ENCODE measurements at places on chromosomes 16 and 17.
A peak's percentile ranks its signal among the peaks of the same experiment; 100 is the strongest.

- DNase-seq, result peak; percentile 77
These were observed at the start of the genes GPS1 and RFNG for GRCh38 chr17:82051776-82052637. GPS1 (plus strand) TSS chr17:82051898; CDS start chr17:82051932, 34 bp downstream. RFNG (minus strand) TSS chr17:82051811; CDS start chr17:82051766, 45 bp downstream.

DNA sequence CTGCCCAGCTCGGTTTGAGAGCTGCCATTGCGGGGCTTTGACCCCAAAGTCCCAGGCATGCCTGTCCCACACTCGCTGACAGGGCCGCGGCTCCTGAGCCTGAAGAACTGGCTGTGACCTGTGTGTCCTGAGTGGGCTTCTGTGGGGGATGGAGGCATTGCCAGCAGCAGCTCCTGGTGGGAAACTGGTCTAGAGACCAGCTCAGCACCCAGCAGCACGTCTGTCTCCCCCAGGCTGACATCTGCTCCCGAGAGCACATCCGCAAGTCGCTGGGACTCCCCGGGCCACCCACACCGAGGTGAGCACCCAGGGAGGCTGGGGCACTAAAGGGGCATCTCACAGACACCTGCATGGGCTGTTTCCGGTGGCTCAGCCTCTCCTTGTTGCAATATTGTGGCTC, 13.4 kb downstream of the ENDOV start:
- no peak for DNase-seq

DNA sequence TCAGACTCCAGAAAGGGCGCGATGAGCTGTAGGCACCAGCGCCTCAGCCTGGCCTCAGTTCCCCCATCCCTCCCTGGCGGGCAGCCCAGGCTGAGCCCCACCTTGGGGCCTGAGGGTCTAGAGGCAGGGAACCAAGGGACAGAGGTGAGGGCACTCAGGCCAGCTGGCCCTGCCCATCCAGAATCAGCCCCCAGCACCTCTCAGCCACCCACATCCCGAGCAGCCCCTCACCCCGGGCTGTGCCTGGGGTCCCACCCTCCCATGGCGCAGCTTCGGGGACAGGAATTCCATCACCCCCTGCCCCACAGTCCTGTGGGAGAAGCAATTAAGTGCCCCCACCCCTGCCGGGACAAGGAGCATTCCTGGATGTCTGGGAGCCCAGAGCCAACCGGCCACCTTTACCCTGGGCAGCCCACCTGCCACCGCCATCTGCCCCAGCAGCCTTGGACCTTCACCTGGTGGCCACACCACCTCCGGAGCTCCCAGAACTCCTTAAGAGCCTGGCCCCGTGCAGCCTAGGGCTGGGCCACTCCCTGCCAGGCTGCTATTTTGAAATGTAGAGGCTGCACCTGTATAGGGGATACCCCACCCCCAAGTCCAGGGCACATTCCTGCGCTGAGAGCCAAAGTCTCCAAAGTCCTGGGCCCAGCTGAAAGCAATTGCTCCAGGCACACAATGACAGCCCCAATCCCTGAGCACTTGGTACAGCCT, 33.7 kb upstream of the PVALEF start:
- DNase-seq, result no peak

DNA sequence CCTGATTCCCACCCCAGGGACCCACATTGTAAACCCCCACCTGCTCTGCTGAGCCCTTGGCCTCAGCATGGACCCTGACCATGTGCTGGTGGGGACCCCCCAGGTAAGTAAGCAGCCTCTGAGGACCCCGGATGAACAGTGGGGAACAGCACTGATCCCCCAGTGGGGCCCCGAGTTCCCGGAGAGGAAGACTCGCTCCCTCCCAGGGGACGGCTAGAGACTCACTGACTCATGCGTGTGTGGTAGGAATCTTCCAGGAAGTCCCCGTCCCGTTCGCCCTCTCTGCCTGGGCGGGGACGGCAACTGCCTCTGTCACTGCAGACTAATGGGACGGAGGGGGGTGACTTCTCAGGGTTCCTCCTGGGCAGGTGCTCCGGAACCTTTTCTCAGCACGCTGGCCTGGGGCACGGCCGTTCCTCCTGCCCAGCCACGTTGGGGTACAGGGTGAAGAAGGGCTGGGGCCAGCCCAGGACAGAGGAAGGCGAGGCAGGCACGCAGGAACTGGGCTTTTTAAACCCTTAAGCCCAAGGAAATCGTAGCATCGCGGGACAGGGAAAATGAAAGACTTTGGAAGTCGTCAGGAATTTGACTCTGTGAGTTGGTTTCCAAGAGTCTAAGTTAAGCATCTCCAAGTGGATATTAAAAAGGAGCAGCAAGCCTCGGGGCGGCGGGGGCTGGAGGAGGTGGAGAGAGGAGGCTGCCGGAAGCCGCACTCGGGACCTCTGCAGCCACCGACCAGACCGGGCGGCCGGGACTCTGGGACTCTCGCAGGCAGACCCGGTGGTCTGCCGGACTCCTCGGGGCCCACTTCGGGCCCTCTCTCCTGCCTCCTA, 178.7 kb downstream of the SEC14L1 start:
- peak; percentile 70 for DNase-seq

DNA sequence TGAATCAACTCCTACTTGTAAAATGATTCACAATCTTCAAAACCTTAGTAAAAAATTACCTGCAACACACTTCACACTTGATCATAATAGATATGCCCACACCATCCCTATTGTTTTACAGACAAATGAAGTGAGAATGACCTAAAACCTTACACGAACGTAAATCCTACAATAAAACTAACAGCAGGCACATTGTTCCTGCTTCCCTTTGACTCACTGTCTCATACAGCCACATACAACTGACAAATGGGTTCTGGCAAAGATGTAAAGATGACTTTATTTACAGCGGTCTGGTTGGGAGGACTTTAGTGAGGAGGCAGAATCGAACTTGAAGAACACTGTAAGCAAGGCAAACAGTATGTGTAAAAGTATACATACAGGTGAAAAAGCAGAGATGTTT, 188.7 kb downstream of the MYO1D start:
- no peak for DNase-seq

DNA sequence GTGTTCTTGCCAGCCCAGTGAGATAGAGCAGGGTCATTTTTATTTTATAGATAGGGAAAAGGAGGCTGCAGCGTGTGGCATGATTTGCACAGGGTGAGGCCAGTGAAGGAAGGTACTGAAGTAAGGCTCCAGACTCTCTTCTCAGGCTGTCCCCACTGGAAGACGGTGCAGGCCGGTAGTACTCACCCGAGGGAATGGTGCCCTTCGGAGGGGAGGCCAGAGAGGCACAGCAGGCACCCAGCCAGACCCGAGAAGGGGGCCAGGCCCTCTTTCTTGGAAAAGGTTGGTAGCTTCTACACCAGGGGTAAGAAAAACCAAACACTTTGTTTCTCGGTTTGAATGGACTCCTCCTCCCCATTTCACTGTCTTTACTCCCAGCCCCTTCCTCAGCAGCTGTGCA, 288 bp downstream of the ANKRD40CL start:
- DNase-seq, result no peak

DNA sequence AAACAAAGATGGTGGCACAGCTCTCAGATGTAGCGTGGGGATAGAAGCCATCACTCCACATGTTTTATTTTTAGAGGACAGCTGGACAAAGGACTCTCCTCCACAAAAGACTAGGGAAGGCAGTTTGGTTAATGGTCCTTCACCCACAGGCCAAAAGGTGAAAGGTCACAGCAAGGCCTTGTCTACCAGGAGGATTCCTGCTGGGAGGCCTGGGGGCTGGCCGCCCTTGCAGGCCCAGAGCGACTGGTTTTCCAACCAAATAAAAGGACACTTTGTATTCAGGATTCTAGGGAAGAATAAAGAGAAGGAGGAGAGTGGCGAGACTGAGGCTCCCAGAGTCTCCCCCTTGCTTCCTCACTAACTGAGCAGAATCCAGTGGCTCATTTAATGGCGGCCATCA, 94.3 kb downstream of the AXIN2 start:
- no peak for DNase-seq

GRCh38 chr17:68020409-68020756, 15.2 kb upstream of the KPNA2 start:
- DNase-seq, result no peak

DNA sequence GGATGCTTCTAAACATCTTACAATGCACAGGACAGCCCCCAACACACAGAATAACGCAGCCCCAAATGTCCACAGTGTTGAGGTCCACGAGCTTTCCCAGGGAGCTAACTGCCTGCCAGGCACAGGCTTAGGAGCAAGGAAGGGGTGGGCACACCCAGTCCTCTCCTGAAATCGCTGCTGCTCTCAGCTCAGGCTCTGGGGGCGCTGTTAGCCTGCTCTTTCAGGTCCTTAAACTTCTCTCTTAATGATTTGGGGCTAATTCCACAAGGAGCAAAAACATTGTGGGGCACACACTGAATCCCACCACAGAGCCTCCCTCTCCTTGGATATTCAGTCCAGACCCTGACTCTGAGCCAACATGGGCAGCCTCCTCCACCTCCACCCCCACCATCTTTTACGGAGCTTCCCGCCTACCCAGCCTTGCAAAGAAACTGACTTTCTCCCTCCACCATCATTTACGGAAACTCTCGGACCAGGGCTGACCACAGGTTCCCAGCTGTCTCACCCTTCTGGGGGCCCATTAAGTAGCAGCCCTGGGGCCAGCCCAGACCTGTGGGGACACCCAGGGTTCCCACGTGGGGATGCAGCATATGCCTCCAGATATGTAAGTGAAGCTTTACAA, 1.1 kb downstream of the CD300H start:
- DNase-seq, result no peak

DNA sequence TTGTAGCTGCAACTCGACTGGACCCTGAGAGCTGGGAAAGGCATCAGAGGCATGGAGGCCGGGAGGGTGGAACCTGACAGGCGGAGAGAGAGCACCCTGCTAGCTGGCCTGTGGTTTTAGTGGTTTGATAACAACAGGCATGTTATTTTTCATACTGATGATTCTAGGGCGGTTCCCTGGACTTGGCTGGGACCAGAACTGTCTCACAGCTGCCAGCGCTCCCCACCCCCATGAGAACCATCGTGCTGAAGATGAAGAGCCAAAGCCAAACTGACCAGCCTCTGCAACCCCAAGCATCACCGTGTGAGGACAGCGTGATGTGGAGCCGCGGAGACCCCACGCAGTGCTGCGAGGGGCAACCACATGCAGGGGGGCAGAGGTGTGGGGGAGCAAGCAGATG, 28.5 kb downstream of the MXRA7 start:
- no peak for DNase-seq

- DNase-seq, result no peak
These were observed 7.7 kb downstream of the HAPSTR1 start for GRCh38 chr16:9099131-9099625.

DNA sequence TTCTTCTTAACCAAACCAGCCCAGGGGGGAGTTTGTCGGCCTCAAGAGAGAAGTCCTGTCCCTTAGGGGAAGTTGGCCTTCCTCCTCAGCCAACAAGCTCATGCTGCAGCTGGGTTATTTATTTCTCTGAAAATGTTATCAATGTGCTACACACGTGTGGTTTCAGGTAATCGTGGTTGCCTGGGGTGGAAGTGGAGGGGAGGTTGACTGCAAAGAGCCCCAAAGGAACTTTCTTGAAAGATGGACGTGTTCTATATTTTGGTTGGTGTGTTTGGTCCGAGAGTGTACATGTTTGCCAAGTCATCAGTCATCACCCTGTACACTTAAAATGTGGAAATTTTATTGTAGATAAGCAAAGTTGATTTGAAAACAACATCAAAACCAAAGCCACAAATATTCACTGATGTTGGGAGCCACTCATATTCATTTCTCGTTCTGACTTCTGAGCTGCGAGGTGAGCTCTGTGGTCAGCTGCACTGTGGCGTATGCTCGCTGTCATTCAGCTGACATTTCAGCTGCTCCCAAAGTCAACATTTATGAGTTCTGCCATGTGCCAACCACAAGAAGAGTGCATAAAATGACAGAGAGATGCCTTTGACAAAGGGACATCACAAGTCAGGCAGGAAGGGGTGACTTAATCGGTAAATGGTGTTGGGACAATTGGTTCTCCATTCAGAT, 26.5 kb upstream of the ADGRG1 start:
- no peak for DNase-seq

- DNase-seq, result no peak
These were observed 4.8 kb downstream of the GAA start for GRCh38 chr17:80106176-80106575.

DNA sequence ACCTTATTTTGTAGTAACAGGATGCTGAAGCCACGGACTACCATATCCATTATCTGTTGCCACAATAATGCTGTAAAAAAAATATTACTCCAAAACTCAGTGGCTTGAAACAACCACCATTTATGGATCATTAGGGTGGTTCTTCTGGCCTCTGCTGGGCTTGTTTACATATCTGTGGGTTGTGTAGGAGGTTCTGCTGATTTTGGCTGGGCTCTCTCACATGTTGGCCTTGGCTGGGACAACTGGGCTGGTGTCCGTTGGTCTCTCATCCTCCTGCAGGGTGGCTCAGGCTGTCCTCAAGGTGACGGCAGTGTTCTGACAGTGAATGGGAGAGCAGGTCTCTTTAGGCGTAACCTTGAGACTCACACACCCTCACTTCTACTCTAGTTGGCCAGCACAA, 76.0 kb downstream of the GPR139 start:
- no peak for DNase-seq

GRCh38 chr17:63693411-63694113, 6.4 kb downstream of the LIMD2 start:
- DNase-seq, result no peak

All from stimulated activated CD4-positive, alpha-beta T cell treated with anti-CD3 and anti-CD28 coated beads, TNF-alpha, amount 100 ng/mL, for 4 hours (primary cell).